GM13977 (cell line): ENCODE measurements at places on chromosomes 3 and 15.
A peak's percentile ranks its signal among the peaks of the same experiment; 100 is the strongest.

GRCh38 chr15:89654847-89655805 lies at the start of gene KIF7:
TSS of gene KIF7 (minus strand) at chr15:89655467. CDS start at chr15:89652930, 2,537 bp downstream.
- peak; percentile 85 for DNase-seq

GRCh38 chr15:64767203-64767602 lies 8.2 kb downstream of the RBPMS2 start:
- DNase-seq, result no peak

GRCh38 chr3:54633444-54634121 lies 294.3 kb downstream of the LRTM1 start:
- DNase-seq, result no peak

GRCh38 chr3:187746059-187746441 lies 782 bp upstream of the BCL6 start:
- DNase-seq, result no peak

- no peak for DNase-seq
Measured at GRCh38 chr15:85141726-85142125, 160.1 kb downstream of the PDE8A start.
